Activated naive CD4-positive, alpha-beta T cell treated with anti-CD3 and anti-CD28 coated beads for 36 hours (primary cell): ENCODE measurements at places on chromosomes 3 and 15. TPM values are rescaled to one million over a fixed set of nuclear protein-coding genes. Genes with fewer than 3 reads are reported as not detected.

DNA sequence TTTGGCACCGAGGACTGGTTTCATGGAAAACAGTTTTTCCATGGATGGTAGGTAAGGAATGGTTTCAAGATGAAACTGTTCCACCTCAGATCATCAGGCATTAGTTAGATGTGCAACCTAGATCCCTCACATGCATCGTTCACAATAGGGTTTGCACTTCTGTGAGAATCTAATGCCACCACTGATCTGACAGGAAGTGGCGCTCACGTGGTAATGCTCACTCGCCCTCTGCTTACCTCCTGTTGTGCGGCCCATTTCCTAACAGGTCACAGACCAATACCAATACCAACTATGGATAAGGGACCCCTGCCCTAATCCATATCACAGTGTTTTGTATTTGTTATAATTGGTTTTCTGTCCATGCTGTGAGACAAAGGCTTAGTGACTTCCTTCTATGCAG lies 58.9 kb downstream of the SLMAP start:
- peak; percentile 64 for DNase-seq
- H3K4me1 ChIP-seq = peaks cover 44% of the 10 kb centered on the region
- no peak overlapping the region for H3K27ac ChIP-seq
- H3K27me3 ChIP-seq = no peaks in the 10 kb centered on the region

- no peak overlapping the region for H3K27ac ChIP-seq
- no peaks in the 10 kb centered on the region for H3K36me3 ChIP-seq
- DNase-seq = no peak
- no peak overlapping the region for H3K4me3 ChIP-seq
- no peaks in the 10 kb centered on the region for H3K27me3 ChIP-seq
Observed at GRCh38 chr3:160968761-160969160, 136.4 kb downstream of the B3GALNT1 start.

GRCh38 chr15:91491101-91491950 lies 362.2 kb upstream of the SLCO3A1 start:
- no peak for DNase-seq
- no peaks in the 10 kb centered on the region for H3K27me3 ChIP-seq

DNA sequence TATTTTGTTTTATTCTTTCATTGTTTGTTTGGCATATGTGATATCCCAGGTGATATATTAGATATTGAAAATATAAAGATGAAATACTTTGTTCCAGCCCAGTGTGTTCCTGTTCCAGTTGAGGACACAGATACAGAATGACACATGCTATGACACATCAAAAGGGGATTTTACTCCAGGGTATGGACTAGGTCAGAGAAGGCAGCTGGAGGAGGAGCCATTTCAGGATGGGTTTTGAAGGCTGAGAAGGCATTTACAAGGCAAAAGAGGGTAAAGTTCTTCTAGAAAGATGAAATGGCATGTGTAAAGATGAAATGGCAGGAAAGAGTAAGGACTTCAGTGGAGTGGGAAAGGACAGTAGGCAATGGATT lies 163.8 kb downstream of the ZIC1 start:
- no peaks in the 10 kb centered on the region for H3K4me1 ChIP-seq
- no peak overlapping the region for H3K4me3 ChIP-seq
- H3K27ac ChIP-seq = no peak overlapping the region
- H3K27me3 ChIP-seq = no peaks in the 10 kb centered on the region
- no peak for DNase-seq
- H3K36me3 ChIP-seq = no peaks in the 10 kb centered on the region

GRCh38 chr15:27826902-27827714 lies 272.0 kb downstream of the OCA2 start:
- DNase-seq = no peak
- H3K27ac ChIP-seq = no peak overlapping the region
- H3K4me3 ChIP-seq = no peak overlapping the region
- H3K36me3 ChIP-seq = no peaks in the 10 kb centered on the region
- no peaks in the 10 kb centered on the region for H3K27me3 ChIP-seq

DNA sequence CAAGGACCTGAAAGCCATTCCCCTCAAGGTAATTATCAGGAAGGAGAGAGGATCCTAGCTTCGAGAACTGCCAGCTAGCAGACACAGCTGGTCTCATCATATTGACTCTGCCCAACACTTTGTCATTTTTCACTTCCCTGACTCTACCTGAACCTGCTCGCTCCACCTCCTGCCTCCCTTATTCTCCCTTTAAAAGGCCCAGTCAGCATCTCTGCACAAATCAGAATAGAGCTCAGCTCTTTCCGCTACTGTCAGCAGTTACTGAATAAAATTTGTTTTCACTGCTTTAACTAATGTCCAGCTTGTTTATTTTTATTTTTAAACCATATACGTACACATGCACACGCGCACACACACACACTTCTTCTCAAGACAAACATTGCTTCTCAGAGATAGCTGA lies 57.2 kb upstream of the MCF2L2 start:
- H3K36me3 ChIP-seq = peaks cover 4% of the 10 kb centered on the region
- no peak overlapping the region for H3K4me3 ChIP-seq
- no peak for DNase-seq
- H3K27ac ChIP-seq = peak overlapping the region; percentile 0
- H3K4me1 ChIP-seq = peaks cover 2% of the 10 kb centered on the region
- no peaks in the 10 kb centered on the region for H3K27me3 ChIP-seq

GRCh38 chr3:69567023-69567709 lies 172.1 kb upstream of the MITF start:
- no peak overlapping the region for H3K27ac ChIP-seq
- no peak overlapping the region for H3K4me3 ChIP-seq
- peaks cover 6% of the 10 kb centered on the region for H3K27me3 ChIP-seq
- no peak for DNase-seq

DNA sequence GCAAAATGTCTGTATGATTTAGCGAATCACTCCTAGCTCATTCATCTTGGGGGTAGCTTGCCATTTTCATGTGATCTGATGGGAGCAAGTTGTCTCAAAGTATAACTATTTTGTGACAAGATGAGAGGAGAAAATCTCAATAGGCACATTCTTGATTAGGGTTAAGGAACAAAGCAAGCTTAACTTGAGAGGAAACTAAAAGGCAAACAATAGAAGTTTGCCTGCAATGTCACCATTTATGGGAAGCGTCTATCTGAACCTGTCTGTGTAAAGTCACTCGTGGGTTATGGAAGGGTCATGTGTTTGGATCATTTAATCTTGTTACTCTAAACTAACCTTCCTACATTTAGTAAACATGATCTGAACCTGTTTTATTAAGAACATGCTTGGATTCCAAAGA lies 232.5 kb downstream of the CDIN1 start:
- no peak overlapping the region for H3K27ac ChIP-seq
- no peak for DNase-seq
- no peak overlapping the region for H3K4me3 ChIP-seq
- no peaks in the 10 kb centered on the region for H3K4me1 ChIP-seq
- H3K36me3 ChIP-seq = peaks cover 3% of the 10 kb centered on the region

DNA sequence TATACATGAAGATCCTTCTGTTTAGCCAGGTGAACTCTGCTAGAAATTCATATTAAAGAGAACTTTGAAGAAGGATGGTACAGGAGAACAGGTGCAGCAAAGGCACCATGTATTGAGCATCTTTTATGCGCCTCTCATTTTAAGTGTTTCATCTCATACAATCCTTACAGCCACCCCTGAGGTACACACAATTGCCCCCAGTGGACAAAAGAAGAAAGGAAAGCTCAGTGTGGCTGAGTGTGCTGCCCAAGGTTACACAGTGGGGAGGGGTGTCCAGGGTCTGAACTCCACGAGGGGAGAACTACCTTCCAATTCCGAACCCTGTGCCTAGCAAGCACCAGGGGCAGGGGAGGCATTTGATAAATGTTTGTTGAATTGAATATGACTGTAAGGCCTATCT lies 98.6 kb downstream of the MECOM start:
- H3K4me1 ChIP-seq = no peaks in the 10 kb centered on the region
- no peaks in the 10 kb centered on the region for H3K36me3 ChIP-seq
- peaks cover 8% of the 10 kb centered on the region for H3K27me3 ChIP-seq
- no peak overlapping the region for H3K27ac ChIP-seq
- H3K4me3 ChIP-seq = no peak overlapping the region

GRCh38 chr3:122563717-122564025 lies 429 bp downstream of the PARP9 start:
- no peaks in the 10 kb centered on the region for H3K27me3 ChIP-seq
- peak overlapping the region; percentile 93 for H3K27ac ChIP-seq
- H3K4me1 ChIP-seq = peaks cover 64% of the 10 kb centered on the region
- H3K4me3 ChIP-seq = peak overlapping the region; percentile 87
- peak; percentile 27 for DNase-seq

DNA sequence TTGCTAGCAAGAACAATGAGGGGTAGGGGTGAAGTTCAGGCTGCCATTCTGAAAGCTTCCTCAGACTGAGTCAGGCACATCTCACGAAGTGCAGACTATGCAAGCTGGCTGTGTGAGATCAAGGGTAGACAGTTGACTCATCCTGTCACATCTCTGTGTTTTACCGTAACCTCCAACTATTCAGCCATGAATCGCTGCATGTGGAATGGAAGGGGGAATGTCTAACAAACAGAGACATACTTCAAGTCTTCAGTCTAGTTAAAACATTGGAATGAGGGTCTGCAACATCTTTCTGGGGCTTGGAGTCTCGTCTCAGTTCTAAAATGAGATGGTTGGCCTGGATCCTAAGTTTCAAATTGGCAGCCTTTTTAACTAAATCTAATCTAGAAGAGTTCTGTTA lies 25.9 kb downstream of the AGTR1 start:
- H3K4me1 ChIP-seq = no peaks in the 10 kb centered on the region
- H3K4me3 ChIP-seq = no peak overlapping the region
- no peaks in the 10 kb centered on the region for H3K36me3 ChIP-seq
- peaks cover 2% of the 10 kb centered on the region for H3K27me3 ChIP-seq
- DNase-seq = no peak

- H3K27ac ChIP-seq = no peak overlapping the region
- no peaks in the 10 kb centered on the region for H3K27me3 ChIP-seq
- DNase-seq = no peak
- H3K4me3 ChIP-seq = peak overlapping the region; percentile 86
- H3K36me3 ChIP-seq = peaks cover 5% of the 10 kb centered on the region
- peaks cover 63% of the 10 kb centered on the region for H3K4me1 ChIP-seq
Observed at GRCh38 chr3:12993517-12994356, 79.5 kb downstream of the IQSEC1 start.

DNA sequence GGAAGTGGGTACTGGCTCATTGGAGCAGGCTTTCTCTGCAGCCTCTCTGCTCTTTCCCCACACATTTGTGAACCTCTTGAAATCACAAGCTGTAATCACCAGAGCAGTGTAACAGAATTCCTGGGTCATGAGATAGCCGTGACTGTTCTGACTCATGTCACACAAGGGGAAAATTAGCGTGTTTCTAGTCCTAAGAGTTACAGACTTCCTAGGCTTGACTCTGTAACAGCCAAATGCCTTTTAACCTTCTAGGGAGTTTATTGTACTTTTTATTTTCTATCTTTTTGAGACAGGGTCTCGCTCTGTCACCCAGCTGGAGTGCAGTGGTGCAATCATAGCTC lies 54.7 kb upstream of the TRAK1 start:
- H3K36me3 ChIP-seq = peaks cover 5% of the 10 kb centered on the region
- H3K27me3 ChIP-seq = no peaks in the 10 kb centered on the region
- no peak for DNase-seq
- H3K4me1 ChIP-seq = peaks cover 8% of the 10 kb centered on the region
- no peak overlapping the region for H3K27ac ChIP-seq
- H3K4me3 ChIP-seq = no peak overlapping the region

DNA sequence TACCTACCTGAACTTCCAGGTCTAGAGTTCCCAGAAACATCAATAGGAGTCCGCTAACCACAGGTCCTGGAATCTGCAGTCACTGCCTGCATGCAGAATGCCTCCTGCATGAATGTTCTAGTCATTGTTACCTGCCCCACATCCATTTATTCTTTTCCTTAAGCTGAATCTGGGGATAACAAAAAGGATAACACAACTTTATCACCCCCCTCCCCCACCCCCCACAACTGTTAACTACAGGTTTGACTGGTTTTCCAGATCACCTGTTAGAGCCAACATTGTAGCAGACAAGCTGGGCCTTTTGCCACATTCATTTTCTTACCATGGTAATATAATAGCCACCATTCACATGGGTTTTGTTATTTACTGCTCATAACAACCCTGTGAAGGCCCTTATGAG lies 4.6 kb upstream of the CTSH start:
- H3K27me3 ChIP-seq = peaks cover 2% of the 10 kb centered on the region
- no peaks in the 10 kb centered on the region for H3K36me3 ChIP-seq
- H3K27ac ChIP-seq = no peak overlapping the region
- no peak for DNase-seq
- H3K4me1 ChIP-seq = peaks cover 9% of the 10 kb centered on the region
- H3K4me3 ChIP-seq = no peak overlapping the region

DNA sequence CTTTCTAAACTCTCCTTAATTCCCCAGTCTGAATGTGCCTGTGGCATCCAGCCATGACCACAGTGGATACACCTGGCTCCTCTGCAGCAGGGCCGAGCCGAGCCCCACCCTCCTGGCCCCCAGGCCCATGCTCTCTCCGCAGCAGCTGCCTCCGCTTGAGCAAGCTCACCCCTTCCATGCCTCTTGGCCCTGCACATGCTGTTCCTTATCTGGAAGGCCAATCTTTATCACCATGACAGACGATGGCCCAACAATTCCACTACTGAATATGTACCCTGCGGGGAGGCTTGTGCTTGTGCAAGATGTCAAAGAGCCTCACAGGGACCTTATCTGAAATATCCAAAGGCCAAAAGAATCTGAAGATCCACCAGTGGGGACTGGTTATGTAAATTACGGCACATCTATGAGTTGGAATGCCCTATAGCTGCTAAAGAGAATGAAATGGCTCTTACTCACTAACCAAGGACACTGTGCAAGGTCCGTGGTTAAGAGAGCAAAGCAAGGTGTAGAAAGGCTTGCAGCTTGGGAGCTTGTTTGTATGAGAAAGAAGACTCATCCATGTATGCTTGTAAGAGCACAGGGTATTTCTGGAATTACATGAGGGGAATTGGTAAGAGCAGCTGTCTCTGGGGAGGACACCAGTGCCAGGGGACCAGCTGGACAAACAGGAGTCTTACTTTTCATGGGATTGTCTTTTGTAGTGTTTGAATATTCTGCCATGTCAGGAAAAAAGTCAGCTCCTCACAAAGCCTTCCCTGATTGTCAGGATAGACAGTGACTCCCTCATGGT lies 55.2 kb downstream of the WNT7A start:
- H3K4me3 ChIP-seq = no peak overlapping the region
- no peak for DNase-seq
- peaks cover 8% of the 10 kb centered on the region for H3K4me1 ChIP-seq
- no peaks in the 10 kb centered on the region for H3K36me3 ChIP-seq
- no peak overlapping the region for H3K27ac ChIP-seq

GRCh38 chr3:4627651-4628375 lies 134.7 kb downstream of the ITPR1 start:
- H3K27ac ChIP-seq = no peak overlapping the region
- no peaks in the 10 kb centered on the region for H3K4me1 ChIP-seq
- no peaks in the 10 kb centered on the region for H3K27me3 ChIP-seq
- DNase-seq = no peak
- H3K36me3 ChIP-seq = no peaks in the 10 kb centered on the region

The PAQR9 gene
- not detected for total RNA-seq

The PIK3CB gene
- total RNA-seq = 19.2 TPM

The SPTSSB gene
- not detected for total RNA-seq

The C3orf85 gene
- total RNA-seq = not detected
